G401 (cell line): ENCODE measurements at places on chromosomes 7 and 10. TPM values are rescaled to one million over a fixed set of nuclear protein-coding genes. Genes with fewer than 3 reads are reported as not detected.

RAPGEF5 gene
- 3.4 and 3.6 TPM in 2 replicates for total RNA-seq

ASB10 gene
- not detected in 2 replicates for total RNA-seq

COL26A1 gene
- total RNA-seq = 104 and 109 TPM in 2 replicates

- DNase-seq = no peak
These were observed 1.6 kb upstream of the HTRA1 start for GRCh38 chr10:122459561-122460273.

DNA sequence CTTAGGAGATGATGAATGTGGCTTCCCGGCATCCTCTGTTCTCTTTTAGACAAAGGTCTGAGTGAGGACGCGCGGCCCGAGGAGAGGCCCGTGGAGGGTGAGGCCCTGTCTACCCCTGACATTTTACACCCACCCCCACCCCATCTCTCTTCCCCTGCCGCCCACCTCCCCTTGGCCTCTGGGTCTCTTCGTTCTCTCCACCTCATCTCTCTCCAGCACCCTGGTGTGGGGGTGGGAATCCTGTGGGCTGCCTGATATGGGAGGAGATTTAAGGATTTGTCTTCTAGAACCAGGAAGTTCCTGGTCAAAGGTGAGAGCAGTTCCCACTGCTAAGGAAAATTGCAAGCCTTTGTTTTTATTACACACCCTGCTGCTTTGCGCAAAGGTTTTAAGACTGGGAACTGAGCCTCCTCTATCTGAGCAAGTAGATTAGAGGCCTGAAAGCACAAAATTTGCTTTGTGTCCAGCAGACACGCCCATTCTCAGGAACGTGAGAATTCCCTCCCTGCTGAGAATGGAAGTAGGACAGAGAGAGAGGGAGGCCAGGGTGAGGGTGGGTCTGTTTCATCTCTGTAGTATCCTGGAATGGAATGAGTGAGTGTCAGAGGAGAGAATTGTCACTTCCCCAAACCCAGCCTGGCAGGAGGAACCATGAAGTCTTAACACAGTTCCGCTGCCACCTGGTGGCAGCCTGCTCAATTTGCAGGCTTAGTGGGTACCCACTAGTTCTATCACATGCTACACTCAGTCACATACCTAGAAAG lies 91.2 kb downstream of the GTF2IRD1 start:
- DNase-seq = peak; percentile 6

- no peak for DNase-seq
These were observed 15.0 kb upstream of the CYP3A4 start for GRCh38 chr7:99798972-99799371.

- no peak for DNase-seq
These were observed 190.5 kb upstream of the PPP1R3A start for GRCh38 chr7:114109304-114109703.
